ENCODE measurements at places on chromosomes 2 and 18.

GRCh38 chr2:110869472-110870446 is 137.4 kb downstream of the ACOXL start:
- DNase-seq: no peak

DNA sequence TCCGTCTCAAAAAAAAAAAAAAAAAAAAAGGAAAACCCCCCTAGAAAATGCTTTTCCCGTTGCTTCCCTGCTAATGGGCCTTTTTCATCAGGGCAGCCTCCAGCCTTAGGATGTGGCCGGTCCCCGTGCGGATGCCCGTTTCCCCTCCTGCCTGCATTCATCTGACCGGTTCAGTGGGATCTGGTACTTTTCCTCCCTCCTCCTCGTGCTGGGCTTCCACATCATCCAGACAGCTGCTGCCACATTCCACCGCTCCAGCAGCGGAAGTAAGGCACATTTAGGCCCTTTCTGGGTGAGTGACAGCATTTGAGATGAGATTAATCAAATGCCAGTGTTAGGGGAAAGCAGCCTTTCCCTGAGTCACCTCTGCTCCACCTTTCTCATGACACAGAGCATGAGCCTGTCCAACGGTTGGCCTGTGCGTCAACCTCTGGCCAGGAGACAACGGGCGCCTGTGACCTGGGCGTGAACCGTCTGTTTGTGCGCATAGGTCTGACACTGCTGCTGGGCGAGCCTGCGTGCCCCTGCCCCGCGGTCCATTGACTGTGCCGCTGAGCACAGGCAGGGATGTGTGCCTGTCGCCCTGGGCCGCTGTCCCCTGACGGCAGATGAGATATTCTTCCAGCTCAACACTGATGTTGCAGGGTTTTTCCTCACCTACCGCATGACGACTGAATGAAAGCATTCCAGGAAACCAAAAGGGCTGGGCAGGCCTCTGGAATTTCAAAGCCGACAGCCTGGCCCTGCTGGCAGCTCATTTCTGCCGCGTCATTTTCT is 174.0 kb downstream of the TGIF1 start:
- DNase-seq: peak; percentile 34

- DNase-seq: no peak
Measured at GRCh38 chr2:128448331-128449225, 129.9 kb upstream of the HS6ST1 start.

- no peak for DNase-seq
Measured at GRCh38 chr2:144519597-144519933, 354 bp downstream of the ZEB2 start.

GRCh38 chr18:56696966-56697365 is 45.8 kb downstream of the WDR7 start:
- no peak for DNase-seq

DNA sequence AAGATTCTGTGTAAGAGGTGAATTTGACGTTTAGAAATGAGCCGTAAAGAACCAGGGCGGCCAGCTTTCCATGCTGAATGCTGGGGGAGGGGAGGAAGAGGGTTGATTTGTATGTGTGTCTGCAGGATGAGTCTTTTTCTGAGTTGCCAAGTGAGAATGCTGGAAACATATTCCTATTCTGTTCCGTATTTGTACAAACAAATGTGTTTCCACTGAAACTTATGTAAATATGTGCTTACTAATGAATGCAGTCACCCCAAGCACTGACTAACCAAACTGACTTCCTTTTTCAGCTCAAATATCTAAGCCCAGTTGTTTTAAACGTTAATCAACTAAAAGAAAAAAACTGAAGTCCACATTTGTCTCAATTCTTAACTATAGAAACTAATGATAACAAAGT is 74.9 kb upstream of the APCDD1 start:
- DNase-seq: no peak

DNA sequence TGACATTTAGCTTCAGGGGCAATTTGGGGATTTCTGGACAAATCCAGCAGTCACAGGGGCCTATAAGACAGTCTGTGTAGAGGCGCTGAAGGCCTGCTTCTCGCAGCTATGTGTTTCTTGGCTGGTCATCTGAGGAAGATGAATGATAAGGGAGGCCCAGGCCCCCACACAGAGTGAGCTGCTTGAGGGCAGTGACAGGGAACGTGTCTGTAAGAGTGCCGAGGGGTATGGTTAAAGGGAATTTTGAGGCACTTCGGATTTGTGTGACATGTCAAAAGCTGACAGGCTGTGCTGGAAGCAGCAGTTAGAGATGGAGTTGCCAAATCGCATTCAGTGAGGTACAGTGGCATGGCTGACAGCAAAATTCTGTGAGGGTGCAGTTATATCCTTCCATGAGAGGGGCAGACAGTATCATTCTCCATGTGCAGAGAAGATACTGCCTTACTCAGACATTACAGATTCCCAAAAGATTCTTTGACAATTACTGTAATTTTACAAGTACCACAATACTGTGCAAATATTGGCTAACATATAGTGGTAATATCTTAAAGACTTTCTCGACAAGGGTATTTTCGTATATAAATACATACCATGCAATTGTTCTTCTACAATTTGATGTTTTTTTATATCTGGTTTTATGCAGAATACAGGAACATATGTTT is 74.0 kb downstream of the CERS6 start:
- DNase-seq: no peak

DNA sequence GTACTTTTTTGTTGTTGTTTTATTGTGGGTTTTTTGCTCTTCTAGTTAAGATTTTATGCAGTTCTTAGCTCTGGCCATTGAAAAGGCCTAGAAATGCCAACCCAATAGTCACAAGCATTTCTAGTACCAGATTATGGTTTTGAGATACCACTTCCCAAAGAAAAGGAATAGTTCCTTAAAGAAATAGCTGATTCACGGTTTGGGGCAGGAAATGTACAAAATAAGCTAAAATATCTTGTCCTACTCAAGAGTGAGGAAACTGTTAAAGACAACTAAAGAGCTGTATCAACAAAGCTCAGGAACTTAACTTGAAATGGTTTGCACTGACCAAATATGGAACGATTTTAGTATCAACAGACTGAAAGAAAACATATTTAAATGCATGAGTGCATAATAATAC is 35.4 kb downstream of the PGAP1 start:
- DNase-seq: no peak

GRCh38 chr2:71078624-71079023 is 10.2 kb downstream of the NAGK start:
- no peak for DNase-seq

DNA sequence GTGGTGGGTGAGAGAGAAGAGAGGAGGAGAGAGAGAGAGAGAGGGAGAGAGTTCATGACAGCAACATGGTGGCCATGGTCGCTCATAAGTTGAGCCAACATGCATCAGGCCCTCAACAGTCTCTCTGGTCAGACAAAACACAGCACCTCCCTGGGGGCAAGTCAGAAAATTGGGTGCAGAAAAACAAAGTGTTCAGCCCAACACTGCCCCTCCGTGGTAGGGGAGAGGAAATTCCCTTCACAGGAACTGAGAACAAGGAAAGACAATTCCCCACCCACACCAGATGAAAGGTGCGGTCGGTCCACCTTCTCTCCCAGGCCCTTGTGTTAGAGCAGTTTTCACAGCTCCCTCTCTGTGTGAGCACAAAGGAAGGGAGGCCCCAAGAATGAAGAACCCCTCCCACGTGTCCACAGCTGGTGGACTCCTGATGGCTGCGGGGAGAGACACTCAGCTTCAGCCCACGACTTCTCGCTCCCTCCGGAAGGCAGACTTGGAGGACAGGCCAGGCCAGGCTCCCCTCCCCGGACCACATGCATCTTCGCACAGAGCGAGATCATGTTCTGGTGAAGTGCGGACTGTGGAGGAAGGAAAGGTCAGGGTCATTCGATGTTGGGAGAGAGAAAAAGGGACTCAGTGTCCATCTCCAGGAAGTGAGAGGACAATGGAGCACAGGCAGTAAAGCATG is 181.7 kb downstream of the ANAPC1 start:
- peak; percentile 65 for DNase-seq

DNA sequence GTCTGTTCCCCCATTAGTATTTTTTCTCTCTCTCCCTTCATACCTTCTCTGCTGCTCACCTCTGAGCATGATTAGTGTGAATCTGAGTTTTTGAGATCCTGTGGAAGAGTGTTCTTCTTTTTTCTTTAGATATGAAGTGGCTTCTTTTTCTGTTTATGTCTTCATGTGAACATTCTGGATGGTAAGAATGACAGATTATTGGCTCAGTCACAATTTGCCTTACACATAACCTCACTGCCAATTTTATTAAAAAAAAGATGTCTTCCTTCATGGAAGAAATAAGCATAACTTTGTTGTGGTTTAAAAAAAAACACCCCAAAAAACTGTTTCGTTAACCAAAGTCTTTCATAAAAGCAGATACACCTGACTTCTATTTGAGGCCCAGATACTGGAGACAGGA is 539.1 kb downstream of the PLCL1 start:
- DNase-seq: no peak

Data from 8988T (cell line).